ENCODE measurements at places on chromosomes 7 and 10.
A peak's percentile ranks its signal among the peaks of the same experiment; 100 is the strongest.

- peak; percentile 61 for DNase-seq
Measured at GRCh38 chr10:101161494-101162299, 30.6 kb downstream of the TLX1 start.

DNA sequence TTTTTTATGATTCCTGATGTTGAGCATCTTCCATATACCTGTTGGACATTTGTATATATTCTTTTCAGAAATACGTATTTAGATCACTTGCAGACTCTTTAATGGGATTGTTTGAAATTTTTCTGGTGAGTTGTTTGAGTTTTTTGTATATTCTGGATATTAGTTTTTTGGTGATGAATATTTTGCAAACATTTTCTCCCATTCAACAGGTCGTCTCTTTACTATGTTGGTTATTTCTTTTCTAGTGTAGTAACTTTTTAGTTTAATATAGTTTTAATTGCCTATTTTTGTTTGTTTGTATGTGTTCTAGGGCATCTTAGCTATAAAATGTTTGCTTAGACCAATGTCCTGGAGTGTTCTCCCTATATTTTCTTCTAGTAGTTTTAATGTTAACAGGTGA lies 72.7 kb downstream of the ZWINT start:
- no peak for DNase-seq

DNA sequence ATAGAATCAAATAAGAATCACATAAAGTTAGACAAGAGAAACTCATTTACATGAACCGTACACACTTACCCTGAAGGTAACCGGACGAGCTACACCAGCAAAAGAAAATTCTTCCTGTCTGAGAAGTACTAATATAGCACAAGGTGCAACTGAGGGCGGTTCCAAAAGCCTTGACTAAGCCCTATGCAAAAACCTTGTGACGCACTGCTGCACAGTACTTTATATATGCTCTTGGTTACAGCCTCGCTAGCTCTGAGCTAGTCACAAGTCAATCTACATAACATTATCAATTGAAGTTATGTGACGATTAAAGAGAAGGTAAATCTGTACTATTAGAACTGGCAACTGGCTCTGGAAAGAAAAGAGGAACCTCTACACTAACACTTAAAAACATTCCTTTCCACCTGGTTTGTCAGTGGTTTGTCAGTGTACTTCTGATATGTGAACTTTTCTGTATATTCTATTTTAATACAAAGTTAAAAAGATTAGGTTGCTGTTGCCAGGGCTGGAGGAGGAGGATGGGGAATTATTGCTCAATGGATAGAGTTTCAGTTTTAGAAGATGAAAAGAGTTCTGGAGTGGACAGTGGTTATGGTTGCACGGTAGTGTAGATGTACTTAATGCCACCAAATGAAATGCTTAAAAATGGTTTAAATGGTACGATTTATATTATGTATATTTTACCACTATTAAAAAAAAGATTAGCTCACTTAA lies 21.6 kb downstream of the NT5C3A start:
- no peak for DNase-seq

- no peak for DNase-seq
Measured at GRCh38 chr10:13776861-13777311, 190.1 kb downstream of the PRPF18 start.

GRCh38 chr10:667096-667495 lies 22.4 kb downstream of the DIP2C start:
- no peak for DNase-seq

DNA sequence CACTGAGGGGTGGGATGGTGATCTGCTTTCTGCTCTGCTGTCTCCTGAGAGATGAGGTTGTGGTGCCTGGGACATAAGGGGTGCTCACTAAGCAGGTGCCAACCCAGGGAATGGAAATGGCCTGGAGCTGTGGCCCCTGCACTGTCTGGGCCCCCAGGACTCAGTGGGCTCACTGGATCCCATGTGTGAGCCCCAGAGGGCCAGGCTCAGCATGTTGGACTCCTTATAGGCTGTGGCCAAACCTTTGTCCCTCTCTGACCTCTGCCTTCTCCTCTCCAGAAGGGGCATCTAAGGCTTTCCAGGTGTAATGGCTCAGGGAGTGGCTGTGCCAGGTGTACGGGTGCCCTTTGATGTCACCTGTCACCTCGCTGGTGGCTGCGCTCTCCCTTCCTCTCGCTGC lies 56.4 kb downstream of the NEUROG3 start:
- DNase-seq: no peak

GRCh38 chr7:132557489-132558044 lies 18.7 kb downstream of the PLXNA4 start:
- no peak for DNase-seq

DNA sequence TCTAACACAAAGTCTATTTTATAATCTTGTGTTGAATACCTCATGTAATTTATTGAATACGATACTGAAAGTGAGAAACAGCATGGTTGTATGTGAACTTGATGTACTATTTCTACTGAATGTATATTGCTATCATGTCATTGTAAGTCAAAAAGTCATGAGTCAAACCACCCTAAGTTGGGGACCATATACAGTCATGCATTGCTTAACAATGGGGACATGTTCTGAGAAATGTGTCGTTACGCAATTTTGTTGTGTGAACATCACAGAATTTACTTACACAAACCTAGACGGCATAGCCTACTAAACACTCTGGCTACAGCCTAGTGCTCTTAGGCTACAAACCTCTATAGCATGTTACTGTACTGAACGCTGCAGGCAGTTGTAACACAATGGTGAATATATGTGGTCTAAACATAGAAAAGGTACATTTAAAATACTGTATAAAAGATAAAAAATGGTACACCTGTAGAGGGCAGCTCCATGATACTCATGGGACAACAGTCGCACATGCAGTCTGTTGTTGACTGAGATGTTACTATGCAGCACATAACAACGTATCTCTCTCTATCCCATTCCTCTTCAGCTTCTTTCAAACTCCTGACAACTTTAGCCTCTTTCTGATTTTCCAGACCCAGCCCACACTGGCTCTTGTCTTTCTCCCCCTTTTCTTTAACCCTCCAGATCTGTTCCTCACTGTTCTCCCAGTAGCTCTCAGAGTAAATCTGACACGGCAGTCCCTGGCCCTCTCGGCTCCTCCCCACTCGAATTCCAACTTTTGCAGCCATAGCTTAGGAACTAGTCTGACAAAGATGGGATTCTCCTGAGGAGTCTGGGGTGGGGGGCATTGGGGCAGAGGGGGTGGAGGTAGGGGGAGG lies 90.1 kb downstream of the SNX10 start:
- DNase-seq: no peak

All from SHP77 (cell line).